ENCODE measurements at places on chromosomes 3 and 15. TPM values are rescaled to one million over a fixed set of nuclear protein-coding genes. Genes with fewer than 3 reads are reported as not detected.

Gene TMA7
- total RNA-seq, result 291 TPM

GRCh38 chr15:29225534-29226234 lies 43.9 kb downstream of the NSMCE3 start:
- no peak for DNase-seq

GRCh38 chr3:81778678-81779182 lies 17.3 kb upstream of the GBE1 start:
- no peak for DNase-seq

GRCh38 chr15:75751891-75752290 lies 39.2 kb upstream of the CSPG4 start:
- no peak for DNase-seq

DNA sequence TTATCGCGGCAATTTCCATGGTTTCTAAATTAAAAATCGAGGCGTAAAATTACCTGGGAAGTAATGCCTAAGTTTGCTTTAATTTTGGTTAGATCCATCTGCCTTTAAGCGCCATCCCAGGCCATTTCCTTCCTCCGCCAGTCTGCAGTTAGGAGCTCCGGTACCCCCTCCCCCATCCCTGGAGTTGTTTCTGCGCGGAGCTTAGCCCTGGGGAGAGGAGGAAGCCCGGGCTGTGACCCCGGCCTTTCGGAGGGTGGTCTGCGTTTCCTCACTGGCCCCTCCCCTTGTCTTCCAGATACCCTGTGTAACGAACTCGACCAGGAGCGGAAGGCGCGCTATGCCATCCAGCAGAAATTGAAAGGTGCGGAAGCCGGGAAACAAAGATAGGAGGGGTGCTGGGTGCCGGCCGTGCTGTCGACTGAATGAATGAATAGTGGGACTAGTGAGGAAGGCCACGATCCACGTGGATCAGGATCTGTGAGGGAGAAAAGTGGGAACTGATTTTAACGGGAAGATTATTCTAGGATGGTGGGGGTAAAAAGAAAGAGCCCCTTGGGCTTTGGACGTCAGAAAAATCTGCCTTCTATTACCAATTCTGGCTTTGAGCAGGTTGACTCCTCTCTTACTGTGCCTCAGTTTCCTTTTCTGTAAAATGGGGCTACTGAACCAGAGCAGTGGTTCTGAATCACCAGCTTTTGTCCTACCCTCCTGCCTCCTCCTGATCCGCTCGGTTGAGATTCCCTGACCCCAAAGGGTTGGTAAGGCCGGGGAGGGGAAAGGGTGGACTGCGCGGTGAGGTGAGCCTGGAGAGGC lies 6.7 kb downstream of the RNU6-1 start:
- no peak for DNase-seq

Data from tibial nerve (tissue), 4 donors.